ENCODE measurements at places on chromosomes 5 and 9. TPM values are rescaled to one million over a fixed set of nuclear protein-coding genes. Genes with fewer than 3 reads are reported as not detected.

DNA sequence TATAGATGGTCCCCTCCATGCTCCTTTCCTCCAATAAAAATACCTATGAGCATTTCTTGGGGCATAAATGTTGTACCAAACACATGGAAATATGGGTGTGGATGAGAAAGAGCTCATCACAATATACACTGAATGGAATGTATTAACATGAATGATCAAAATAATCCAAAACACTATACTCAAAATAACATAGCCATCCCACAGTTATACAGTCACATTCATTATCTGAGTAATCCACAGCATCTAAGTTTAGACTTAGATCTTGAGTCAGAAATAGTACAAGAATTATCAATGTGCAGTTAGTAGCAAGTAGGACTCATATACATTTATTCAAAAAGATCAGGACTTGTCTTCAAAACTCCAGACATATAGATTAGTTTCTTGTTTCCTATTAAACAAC, 175.2 kb upstream of the NREP start:
- no peak overlapping the region for H3K27ac ChIP-seq
- no peaks in the 10 kb centered on the region for H3K27me3 ChIP-seq
- H3K4me3 ChIP-seq = no peak overlapping the region
- H3K36me3 ChIP-seq = no peaks in the 10 kb centered on the region
- no peak for DNase-seq
- no peaks in the 10 kb centered on the region for H3K4me1 ChIP-seq

GRCh38 chr5:9495121-9495520, 50.8 kb downstream of the SEMA5A start:
- no peak for DNase-seq
- no peaks in the 10 kb centered on the region for H3K4me1 ChIP-seq
- no peak overlapping the region for H3K27ac ChIP-seq
- H3K4me3 ChIP-seq = no peak overlapping the region

DNA sequence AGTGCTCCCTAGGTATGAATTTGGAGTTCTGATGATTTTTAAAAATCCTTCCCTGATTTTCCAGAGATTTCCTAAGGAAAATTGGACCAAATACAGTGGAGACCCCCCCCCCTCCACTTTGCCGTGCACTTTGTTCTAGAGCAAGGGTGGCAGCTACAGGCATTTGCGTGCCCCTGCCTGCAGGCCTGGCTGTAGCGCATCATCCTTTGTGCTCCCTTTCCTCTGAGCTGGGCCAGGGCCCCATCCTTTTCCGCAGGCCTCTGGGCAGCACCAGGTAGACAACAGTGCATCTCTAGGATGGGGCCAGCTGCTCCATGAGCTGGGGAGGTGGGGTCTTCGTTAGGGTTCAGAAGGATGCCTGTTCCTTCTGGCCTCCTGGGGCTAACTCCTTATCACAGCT, 39.6 kb downstream of the TRIO start:
- peaks cover 84% of the 10 kb centered on the region for H3K4me1 ChIP-seq
- no peak overlapping the region for H3K4me3 ChIP-seq
- H3K27me3 ChIP-seq = no peaks in the 10 kb centered on the region
- peaks cover 4% of the 10 kb centered on the region for H3K36me3 ChIP-seq

GRCh38 chr5:94524841-94525697, 93.3 kb downstream of the KIAA0825 start:
- H3K27ac ChIP-seq = no peak overlapping the region
- H3K4me3 ChIP-seq = no peak overlapping the region
- no peaks in the 10 kb centered on the region for H3K4me1 ChIP-seq
- DNase-seq = peak; percentile 5
- no peaks in the 10 kb centered on the region for H3K27me3 ChIP-seq
- no peaks in the 10 kb centered on the region for H3K36me3 ChIP-seq

- no peak overlapping the region for H3K4me3 ChIP-seq
- no peak for DNase-seq
- no peak overlapping the region for H3K27ac ChIP-seq
These were observed 127.4 kb upstream of the ADRA1B start for GRCh38 chr5:159788835-159789331.

DNA sequence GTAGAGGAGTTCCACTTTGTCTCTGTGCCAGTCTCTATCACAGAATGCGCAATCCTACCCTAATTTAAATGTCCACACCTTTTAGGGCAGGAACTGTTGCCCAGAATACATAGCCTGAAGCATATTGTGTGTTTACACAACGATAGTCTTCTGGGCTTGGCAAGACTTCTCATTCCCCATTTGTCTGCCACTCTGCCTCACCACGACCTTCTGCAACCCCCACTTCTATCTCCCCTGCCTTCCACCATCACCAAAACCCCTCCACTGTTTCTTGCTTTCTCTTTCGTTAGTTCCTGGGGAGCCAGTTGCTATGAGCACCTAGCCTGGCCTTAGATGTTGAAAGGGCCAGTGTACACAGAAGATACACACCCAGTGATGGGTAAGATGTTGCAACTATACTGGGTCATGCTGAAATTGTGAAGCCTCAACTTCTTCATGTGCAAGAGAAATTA, 883 bp upstream of the RNF145 start:
- peak overlapping the region; percentile 97 for H3K27ac ChIP-seq
- peak overlapping the region; percentile 87 for H3K4me3 ChIP-seq
- DNase-seq = no peak
- no peaks in the 10 kb centered on the region for H3K36me3 ChIP-seq
- peaks cover 46% of the 10 kb centered on the region for H3K4me1 ChIP-seq

GRCh38 chr5:43571237-43571636, 14.4 kb upstream of the PAIP1 start:
- no peak overlapping the region for H3K27ac ChIP-seq
- H3K4me1 ChIP-seq = no peaks in the 10 kb centered on the region
- no peak for DNase-seq
- no peaks in the 10 kb centered on the region for H3K27me3 ChIP-seq

DNA sequence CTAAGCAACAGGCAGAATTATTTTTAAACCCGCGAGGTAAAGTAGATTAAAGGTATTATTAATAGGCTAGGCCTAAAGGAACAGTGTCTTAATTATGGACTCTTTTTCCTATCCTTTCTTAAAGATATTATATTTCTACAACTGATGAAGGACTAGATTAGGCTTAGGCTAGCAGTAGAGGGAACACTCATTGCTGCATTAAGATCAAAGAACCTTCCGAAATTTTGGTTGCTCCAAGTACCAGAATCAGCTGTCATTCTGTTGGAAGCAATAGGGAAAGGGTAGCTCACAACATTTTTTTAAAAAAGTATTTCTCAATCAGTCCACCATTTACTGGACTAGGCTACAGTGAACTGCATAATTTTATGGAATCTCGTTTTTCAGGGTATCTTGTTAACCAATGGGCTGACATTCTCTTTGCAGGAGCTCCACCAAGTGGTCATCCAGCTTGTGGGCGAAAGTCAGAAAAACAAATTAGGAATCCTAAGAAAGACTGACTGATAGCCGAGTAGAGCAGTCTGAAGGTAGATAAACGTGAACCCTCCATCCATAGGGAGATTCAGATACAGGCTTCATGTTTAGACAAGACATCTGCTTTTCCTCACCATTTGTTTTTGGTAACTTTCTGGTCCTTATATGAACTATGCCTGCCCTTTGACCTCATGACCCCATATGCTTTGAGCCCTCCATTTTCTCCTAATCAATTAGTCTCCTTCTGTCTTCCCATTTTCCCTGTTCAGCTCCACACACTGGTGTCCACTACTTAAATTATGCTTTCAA, 103.6 kb upstream of the CHD1 start:
- peaks cover 76% of the 10 kb centered on the region for H3K4me1 ChIP-seq
- peak; percentile 27 for DNase-seq
- peak overlapping the region; percentile 84 for H3K4me3 ChIP-seq
- H3K27ac ChIP-seq = peak overlapping the region; percentile 94

DNA sequence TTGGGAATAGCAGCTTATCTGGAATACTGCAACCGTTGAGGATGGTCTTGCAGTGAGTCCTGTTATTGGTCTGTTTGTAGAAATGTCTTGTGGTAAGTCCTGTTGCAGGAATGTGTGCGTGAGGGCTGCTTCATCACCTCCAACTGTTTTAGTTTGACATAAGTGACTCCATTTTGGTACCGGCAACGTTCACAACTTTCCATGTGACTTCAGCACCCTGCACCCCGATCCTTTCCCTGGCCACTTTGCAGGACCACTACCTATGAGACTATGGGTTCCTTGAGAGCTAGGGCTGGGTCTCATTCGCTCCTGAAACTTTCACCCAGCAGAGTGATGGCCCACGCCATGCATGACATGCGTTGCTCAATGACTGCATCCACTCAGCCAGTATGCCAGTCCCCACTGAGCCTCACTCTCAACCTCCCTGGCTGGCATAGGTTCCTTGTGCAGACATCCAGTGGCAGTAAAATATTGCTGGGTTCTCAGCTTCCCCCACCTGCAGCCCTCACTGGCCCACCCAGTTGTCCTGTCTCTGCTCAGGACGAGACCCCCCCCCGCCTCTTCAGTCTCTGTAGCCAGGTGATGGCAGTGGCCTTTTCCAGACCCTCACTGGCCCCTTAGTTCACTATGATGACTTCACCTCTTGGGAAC, 8.0 kb downstream of the SURF6 start:
- H3K4me1 ChIP-seq = peaks cover 27% of the 10 kb centered on the region
- peaks cover 7% of the 10 kb centered on the region for H3K36me3 ChIP-seq
- no peak overlapping the region for H3K27ac ChIP-seq
- no peak overlapping the region for H3K4me3 ChIP-seq
- no peaks in the 10 kb centered on the region for H3K27me3 ChIP-seq

Gene SPATA6L
- not detected for polyA plus RNA-seq

Gene FGF1
- not detected for polyA plus RNA-seq
